Stimulated activated CD4-positive, alpha-beta T cell treated with anti-CD3 and anti-CD28 coated beads, Interleukin-1b, Interleukin-23, amount 100 ng/mL, for 48 hours (primary cell): ENCODE measurements at places on chromosomes 3 and 15.

- no peak for DNase-seq
These were observed 23.7 kb upstream of the SFMBT1 start for GRCh38 chr3:53069422-53070068.

- DNase-seq, result no peak
These were observed 262.7 kb downstream of the ZBTB20 start for GRCh38 chr3:114884213-114884923.

DNA sequence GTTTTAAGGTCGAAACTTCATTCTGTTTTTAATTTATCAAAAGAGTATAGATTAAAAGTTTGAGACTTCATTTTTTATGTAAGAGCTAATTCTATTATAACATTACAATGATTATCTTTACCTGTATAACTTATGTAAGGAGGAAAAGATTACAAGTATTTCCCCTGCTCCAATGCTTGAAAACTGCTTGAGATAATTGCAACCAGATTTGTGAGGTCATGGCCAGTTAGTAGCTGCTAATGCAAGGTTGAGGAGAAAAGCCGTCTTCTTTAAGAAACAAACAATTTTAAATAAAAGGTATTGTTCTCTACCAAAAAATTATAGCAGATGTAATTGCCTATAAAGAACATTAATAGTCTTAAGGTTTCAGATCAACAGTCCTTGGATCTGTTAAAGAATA lies 208.3 kb upstream of the UBE2E2 start:
- DNase-seq, result no peak

GRCh38 chr3:15823092-15823491 lies 25.3 kb upstream of the ANKRD28 start:
- DNase-seq, result no peak

DNA sequence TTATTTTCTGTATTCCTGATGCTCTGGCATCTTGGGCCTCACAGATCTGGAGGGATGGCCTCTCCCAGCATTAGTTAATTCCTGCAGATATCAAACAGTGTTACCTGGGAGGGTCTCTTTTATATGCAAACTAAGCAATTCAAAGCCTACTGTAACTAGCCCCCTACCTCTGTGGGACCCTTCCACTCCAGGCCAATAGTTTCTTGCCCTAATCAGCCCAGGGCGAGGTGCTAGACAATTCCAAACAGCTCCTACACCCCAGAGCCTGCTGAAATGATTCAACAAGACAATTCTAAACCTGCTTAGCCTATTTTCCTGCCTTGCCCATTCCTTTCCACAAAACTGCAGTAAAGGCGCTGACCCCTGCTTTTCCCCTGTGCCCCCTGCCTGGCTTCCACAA lies 106.6 kb upstream of the IGSF10 start:
- DNase-seq, result no peak

- DNase-seq, result no peak
These were observed 290.6 kb upstream of the ARHGEF26 start for GRCh38 chr3:153830552-153830951.

GRCh38 chr15:88106074-88106473 lies 150.5 kb downstream of the NTRK3 start:
- DNase-seq, result no peak

GRCh38 chr3:188918093-188918492 lies 253.7 kb upstream of the TPRG1 start:
- DNase-seq, result no peak

GRCh38 chr3:183013856-183014255 lies 33.5 kb upstream of the DCUN1D1 start:
- DNase-seq, result no peak

GRCh38 chr3:27824312-27825200 lies 102.4 kb upstream of the EOMES start:
- no peak for DNase-seq

DNA sequence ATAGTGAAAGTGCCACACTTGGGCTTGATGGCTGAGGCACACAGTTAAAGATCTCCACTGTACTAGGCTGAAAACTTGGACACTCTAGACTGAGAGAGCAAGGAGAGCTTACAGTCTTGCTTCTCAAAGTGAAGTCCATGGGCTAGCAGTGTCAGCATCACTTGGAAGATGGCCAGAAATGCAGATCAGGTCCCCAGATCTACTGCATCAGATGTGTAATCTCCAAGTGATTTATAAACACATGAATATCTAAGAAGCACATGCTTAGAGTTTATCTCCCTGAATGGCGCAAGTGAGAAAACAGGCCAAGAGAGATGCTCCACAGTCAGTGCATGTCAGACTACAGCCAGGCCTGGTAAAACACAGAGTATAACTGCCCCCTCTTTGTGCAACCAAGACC lies 308.6 kb downstream of the CLSTN2 start:
- no peak for DNase-seq

GRCh38 chr3:52093756-52094545 lies 37.6 kb upstream of the DUSP7 start:
- DNase-seq, result no peak

DNA sequence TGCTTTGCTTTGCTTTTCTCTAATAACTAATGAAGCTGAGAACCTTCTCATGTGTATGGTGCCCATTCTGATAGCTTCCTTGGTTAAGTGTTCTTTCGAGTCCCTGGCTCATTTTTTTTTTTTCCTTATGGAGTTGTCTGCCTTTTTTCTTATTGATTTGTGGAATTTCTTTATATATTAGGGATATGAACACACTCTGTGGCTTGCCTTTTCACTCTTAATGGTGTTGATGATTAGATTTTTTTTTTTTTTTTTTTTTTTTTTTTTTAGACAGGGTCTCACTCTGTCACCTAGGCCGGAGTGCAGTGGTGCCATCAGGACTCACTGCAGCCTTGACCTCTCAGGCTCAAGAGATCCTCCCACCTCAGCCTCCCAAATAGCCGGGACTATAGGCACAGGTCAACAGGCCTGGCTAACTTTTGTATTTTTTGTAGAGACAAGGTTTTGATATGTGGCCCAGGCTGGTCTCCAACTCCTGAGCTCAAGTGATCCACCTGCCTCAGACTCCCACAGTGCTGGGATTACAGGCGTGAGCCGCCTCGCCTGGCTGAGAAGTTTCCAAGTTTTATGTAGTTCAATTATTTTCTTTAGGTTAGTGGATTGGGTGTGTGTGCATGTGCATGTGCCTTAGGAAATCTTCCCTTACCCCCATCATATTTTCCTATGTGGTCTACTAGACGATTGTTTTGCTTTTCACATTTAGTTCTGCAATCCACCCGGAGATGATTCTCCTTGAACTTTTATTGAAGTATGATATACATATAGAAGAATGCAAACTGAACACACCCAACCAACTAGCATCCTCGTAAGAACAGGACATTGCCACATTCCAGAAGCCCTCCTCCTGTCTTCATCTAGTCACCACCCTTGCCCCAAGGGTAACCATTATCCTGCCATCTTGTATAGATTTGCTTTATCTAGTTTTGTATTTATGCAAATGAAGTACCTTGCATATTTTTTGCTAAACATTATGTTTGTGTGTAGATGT lies 1.7 kb upstream of the SNRPA1 start:
- DNase-seq, result no peak

DNA sequence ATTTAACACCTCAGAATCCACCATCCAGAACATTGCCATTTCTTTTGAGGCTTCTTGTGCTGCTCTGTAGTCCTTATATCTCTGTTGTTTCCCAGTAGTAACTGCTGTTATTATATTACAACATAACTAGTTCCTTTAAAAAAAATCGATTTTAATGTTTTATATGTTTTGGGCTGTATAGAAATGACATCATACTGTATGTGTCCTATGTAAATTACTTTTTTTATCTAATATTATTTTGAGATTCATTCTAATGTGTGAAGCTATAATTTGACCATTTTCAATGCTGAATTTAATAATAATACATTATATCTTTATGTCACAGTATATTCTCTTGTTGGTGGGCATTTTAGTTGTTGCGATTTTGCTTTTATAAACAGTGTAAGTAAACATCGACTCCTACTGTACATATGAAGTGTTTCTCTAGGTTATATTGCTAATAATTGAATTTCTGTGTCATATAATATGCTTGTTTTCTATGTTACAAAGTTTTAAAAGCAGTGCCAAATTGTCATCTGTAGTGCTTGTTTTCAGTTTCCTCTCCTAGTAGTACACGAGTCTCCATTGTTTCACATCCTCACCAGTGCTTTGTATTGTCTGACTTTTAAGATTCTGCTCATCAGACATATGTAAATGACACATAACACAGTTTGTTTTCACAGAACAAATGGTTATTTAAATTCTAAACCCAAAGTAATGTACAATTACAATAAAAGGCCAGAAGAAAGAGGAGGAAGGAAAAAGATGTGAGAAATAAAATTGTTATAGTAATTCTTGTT lies 172.0 kb upstream of the LRRFIP2 start:
- DNase-seq, result no peak

DNA sequence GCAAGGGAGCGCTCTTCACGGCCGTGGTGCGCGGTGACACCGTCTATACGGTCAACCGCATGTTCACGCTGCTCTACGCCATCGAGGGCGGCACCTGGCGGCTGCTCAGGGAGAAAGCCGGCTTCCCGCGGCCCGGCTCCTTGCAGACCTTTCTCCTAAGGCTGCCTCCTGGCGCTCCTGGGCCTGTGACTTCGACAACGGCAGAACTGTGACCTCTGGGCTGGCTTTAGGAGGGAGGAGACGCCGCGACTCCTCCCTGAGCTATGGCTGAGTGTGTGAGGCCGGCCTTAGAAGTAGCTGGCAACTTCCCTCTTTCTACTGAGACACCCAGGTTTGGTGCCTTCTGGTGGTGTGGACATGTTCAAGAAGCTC lies 1.4 kb downstream of the KBTBD13 start:
- peak; percentile 61 for DNase-seq

GRCh38 chr3:15361494-15362214 lies 29.3 kb upstream of the SH3BP5 start:
- DNase-seq, result peak; percentile 80

- no peak for DNase-seq
These were observed 13.2 kb upstream of the TIPARP start for GRCh38 chr3:156661155-156661554.

DNA sequence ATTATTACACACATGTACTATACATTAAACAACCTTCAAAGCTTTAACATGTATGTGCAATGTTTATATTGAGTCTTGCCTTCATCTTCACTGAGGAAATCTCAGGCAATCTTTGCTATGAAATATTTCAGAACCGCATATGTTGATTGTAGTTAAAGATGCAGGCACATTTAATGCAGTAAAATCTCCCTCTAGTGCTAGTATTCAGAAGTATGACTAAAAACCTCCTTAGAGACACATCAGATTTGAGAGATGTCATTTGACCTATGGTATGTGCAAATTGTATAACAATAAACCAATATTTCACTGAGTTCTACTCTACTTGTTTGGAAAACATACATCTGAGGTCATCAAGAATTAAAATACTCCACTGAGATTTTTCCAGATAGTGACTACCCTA lies 123.8 kb upstream of the C15orf61 start:
- no peak for DNase-seq

GRCh38 chr3:38116471-38117162 lies 20.3 kb downstream of the ACAA1 start:
- no peak for DNase-seq

DNA sequence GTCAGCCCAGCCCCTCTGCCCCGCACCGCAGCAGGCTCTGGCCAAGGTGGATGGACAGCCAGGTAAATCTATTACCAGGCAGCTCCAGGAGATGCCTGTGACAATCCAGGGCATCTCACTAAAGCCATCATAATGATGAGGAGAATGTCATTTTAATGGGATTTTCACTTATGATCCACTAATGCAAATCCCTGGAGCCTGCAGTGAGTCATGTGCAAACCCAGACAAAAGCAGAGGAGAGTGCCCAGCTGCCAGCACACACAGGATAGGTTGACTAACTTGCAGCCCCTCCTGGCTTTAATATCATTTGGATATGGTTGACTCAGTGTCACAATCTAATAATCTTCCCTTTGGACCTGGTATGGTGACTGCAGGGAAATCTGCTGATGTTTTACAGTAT lies 206.9 kb upstream of the TRIM42 start:
- no peak for DNase-seq

DNA sequence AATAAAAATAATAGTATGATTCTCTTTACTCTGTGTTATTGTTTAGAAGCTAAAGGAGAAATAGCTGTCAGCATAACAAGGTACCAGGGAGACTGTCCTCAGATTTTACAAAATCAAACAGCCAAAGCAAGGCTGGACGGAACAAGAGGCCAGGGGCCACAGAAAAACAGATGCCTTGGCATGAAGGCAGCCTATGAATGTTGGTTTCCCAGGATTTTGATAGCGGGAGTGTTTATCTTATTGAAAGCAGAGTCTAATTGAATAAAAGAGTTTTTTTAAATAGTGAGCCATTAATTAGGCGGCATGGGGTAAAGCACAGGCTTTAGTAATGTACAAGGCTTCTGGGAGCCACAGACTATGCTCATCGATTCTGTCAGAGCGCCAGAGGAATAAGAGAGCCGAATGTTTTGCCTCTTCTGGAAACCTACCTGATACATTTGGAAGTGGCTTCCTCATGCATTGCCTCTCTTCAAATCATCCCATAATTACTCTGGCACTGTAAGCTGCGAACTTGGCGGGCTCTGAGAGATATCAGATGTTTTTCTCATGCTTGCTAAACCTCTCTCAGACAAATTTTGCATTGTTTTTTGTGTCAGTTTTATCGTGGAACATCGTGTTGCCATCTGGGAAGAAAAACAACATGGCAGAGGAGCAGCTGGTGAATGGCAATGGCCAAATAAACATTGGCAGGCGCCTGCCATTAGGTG lies 30.4 kb upstream of the TMCO5A start:
- no peak for DNase-seq

- no peak for DNase-seq
These were observed 77.6 kb downstream of the ZNF385D start for GRCh38 chr3:21673393-21673792.

DNA sequence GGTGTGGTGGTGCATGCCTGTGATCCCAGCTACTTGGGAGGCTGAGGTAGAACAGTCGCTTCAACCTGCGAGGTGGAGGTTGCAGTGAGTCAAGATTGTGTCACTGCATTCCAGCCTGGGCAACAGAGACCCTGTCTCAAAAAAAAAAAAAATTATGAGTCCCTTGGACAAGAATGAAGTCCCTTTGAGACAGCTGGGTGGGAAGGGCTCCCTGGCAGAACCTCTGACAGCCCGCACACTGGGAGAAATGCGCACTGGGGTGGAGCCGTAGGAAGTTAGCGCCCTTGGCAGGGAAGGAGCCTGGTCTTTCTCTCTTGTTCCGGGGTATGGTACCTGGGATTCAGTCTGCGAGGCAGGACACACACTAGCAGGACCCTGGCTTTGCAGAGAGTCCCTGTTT lies 51.4 kb downstream of the SLC30A4 start:
- no peak for DNase-seq

DNA sequence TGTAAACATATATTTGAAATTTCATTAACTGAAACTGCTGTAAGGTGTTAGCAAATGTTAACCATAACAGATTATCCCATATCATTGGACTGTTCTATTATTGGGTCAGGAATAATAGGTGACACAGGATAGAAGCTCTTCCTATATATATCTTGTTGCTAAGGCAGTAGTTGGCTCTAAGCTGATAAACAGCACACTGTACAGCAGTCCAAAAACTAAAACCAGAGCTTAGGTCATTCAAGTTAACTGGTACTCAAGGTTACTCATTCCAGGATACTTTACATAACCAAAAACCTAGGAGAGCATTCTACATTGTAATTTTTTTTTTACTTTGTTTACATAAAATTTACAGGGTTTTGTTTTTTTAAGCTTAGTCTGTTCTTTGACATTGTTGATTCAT lies 8.9 kb downstream of the DNAJC19 start:
- no peak for DNase-seq
